ENCODE measurements at places on chromosomes 3 and 15. TPM values are rescaled to one million over a fixed set of nuclear protein-coding genes. Genes with fewer than 3 reads are reported as not detected.

DNA sequence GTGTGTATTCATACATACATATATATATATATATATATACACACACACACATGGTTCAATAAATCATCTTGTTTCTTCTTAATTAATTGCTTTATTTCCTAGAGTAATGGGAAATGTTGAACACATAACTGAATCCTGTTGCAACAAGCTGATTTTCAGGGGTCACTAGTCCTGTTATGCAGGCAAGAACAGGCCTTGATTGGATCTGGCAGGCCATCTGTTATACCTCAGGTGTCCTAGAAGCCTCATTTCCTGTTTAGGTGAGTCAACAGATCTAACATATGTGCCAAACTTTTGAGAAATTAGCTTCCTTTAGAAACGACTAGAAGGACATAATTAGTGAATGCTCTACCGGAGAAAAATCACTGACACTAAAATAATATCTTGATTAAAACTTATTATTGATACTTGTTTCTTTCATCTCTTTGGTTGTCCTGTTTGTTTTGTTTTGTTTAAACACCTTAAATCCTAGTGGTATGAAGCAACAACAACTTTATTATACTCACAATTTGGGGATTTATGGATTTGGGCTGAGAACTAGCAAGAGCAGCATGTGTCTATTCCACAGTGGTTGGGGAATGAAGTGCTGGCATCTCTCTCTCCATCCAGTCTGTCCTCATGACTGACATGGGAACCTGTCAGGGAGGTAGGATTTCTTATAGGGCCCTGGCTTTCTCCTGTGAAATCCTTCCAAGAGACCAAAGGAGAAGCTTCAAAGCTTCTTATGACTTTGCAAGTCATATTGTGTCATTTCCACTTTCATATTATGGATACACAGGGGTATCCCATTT is 552.6 kb downstream of the NSUN3 start:
- no peak overlapping the region for H3K4me3 ChIP-seq
- H3K27me3 ChIP-seq, result no peaks in the 10 kb centered on the region
- DNase-seq, result no peak
- H3K27ac ChIP-seq, result no peak overlapping the region
- H3K4me1 ChIP-seq, result no peaks in the 10 kb centered on the region
- no peaks in the 10 kb centered on the region for H3K36me3 ChIP-seq

Gene GRAMD1C
- total RNA-seq, result 1.8 TPM

GRCh38 chr15:92821491-92822116 is 78.5 kb upstream of the CHD2 start:
- no peak overlapping the region for H3K27ac ChIP-seq
- peaks cover 2% of the 10 kb centered on the region for H3K4me1 ChIP-seq
- DNase-seq, result no peak
- no peaks in the 10 kb centered on the region for H3K36me3 ChIP-seq
- no peak overlapping the region for H3K4me3 ChIP-seq

Gene BLM
- not detected for total RNA-seq

Gene NAALADL2
- 22.2 TPM for total RNA-seq

Gene UBE2E1
- total RNA-seq, result 74.7 TPM

DNA sequence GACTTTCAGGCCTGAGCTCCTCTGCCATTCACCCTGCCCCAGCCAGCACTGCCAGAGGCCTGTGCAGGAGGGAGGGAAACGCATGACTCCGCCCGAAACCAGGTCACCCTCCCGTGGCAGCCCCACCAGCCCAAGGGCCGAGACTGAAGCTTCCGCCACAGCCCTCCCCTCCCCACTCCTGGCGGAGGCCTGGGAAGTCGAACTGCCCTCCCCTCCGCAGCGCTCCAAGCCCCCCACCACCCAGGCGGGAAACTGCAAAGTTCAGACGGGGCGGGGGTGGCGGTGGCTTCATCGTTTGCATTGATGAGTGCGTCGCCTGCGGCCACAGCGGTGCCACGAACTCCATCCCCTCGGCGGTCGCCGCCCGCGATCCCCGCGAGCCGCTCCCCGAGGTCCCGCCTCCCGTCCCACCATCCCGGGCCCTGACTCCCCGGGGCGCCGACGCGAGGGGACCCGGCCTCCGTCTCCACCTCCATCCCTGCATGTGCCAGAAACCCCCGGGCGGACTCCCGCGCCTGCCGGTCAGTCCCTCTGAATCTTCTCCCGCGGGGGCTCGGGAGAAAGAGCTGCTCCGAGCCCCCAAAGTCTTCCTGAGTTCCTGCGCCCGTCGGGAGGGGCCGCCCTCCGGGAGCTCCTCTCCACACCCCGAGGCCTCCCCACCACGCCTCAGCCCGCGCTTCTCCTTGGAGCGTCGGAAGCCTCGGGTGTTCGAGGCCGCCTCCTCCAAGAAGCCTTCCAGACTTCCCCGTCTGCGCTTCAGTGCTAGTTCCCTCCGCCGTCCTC is 698 bp downstream of the MELTF start:
- peak; percentile 42 for DNase-seq
- no peaks in the 10 kb centered on the region for H3K27me3 ChIP-seq
- peaks cover 5% of the 10 kb centered on the region for H3K4me1 ChIP-seq
- H3K27ac ChIP-seq, result no peak overlapping the region

DNA sequence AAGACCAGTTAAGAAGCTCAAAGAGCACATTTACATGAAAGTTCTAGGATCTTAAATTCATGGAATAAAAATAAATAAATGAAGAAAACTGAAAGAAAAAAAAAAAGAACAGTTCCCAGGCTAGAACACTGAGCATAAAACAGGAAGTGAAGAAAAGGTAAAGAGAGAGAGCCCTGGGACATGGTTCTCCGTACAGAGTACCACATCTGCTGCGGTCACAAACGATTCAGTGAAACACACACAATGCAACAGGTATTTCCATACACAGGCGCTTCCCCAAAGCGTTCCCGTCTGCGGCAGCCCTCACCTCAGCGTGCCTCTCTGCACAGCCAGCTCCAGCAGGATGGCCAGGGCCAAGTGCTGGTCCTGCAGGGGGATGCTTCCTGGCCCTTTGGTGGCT is 49.4 kb downstream of the HERC2 start:
- H3K4me1 ChIP-seq, result peaks cover 1% of the 10 kb centered on the region
- H3K27ac ChIP-seq, result no peak overlapping the region
- no peak overlapping the region for H3K4me3 ChIP-seq
- H3K36me3 ChIP-seq, result no peaks in the 10 kb centered on the region
- no peaks in the 10 kb centered on the region for H3K27me3 ChIP-seq

Gene CD200
- 11.3 TPM for total RNA-seq

Gene STAB1
- total RNA-seq, result 34.5 TPM

- no peak for DNase-seq
- H3K4me3 ChIP-seq, result no peak overlapping the region
- no peaks in the 10 kb centered on the region for H3K27me3 ChIP-seq
- no peak overlapping the region for H3K27ac ChIP-seq
- no peaks in the 10 kb centered on the region for H3K36me3 ChIP-seq
Observed at GRCh38 chr3:73933585-73933984, 308.8 kb upstream of the PDZRN3 start.

DNA sequence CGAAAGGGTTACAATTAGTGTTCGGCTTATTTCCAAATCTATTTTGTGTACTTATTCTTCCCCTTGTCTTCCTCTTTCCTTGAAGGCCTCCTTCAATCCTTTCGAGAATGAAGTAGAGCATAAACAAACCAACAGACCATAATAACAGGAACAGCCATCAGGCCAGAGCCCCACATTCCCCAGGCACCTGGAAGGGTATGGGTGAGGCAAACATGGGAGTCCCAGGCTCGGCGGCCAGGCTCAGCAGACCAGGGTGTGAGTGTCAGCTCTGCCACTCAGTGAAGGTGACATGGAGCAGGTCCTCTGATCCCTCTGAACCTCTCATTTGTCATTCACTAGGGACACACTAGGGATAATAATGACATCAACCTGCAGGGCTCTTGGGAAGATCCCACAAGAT is 13.8 kb downstream of the ALS2CL start:
- no peak overlapping the region for H3K4me3 ChIP-seq
- H3K4me1 ChIP-seq, result no peaks in the 10 kb centered on the region
- no peaks in the 10 kb centered on the region for H3K36me3 ChIP-seq
- H3K27me3 ChIP-seq, result no peaks in the 10 kb centered on the region
- DNase-seq, result no peak

DNA sequence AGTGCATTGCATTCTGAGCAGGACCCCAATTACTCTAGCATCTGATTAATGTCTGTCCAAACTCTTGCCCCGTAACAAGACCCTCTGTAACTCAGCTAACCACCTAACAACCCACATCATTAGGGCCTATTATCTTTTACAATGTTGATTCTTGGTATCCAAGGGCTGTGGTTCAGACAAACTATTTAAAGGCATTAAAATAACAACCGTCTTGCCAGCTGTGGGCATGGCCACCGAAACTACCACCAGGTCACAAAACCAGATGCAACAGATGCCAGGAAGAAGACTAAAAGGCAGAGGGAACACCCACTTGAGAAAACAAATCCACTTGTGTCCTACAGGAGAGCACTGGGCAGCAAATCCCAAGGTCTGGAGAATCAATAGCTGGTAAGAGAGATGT is 262.9 kb downstream of the ERC2 start:
- H3K4me3 ChIP-seq, result no peak overlapping the region
- no peak overlapping the region for H3K27ac ChIP-seq
- no peaks in the 10 kb centered on the region for H3K4me1 ChIP-seq
- DNase-seq, result no peak

Gene PLA1A
- total RNA-seq, result 0.53 TPM

- H3K36me3 ChIP-seq, result no peaks in the 10 kb centered on the region
- H3K27ac ChIP-seq, result no peak overlapping the region
- no peak overlapping the region for H3K4me3 ChIP-seq
- no peak for DNase-seq
- no peaks in the 10 kb centered on the region for H3K27me3 ChIP-seq
- no peaks in the 10 kb centered on the region for H3K4me1 ChIP-seq
Observed at GRCh38 chr3:114609973-114610630, 316.3 kb downstream of the TIGIT start.

- no peaks in the 10 kb centered on the region for H3K36me3 ChIP-seq
- H3K4me1 ChIP-seq, result no peaks in the 10 kb centered on the region
- no peak overlapping the region for H3K4me3 ChIP-seq
- no peak overlapping the region for H3K27ac ChIP-seq
- H3K27me3 ChIP-seq, result no peaks in the 10 kb centered on the region
Observed at GRCh38 chr3:46245146-46245545, 2.9 kb downstream of the CCR3 start.

DNA sequence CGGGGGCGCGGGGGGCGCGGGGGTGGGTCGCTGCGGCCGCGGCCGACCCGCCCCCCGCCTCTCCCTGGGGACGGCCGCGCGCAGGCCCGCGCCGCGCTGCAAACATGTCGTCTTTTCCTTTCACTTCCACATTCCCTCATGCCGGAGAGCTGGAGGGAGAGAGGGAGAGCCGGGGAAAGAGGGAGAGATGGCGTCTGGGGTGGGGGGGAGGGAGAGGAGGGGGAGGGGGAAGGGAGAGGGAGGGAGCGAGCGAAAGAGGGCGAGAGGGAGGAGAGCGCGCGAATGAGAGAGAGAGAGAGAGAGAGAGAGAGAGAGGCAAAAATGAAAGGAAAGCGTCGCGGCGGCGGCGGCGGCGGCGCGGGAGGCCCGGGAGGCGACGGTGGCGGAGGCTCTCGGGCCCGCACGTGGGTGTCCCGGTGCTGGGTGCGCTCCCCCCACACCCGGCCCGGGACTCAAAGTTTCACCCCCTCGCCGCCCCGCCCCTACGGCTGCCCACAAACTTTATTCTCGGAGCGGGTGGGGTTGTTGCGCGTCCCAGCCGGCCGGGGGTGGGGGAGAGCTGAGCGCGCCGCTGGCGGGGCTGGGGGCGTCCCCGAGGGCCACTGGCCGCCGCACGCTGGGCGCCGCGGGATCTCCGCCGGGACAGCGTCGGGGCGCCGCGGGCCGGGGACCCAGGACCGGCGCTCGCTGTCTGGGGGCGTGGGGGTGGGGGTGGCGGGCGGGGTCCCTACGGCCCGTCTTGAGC is 731 bp downstream of the ZNF710 start:
- DNase-seq, result peak; percentile 78
- H3K4me3 ChIP-seq, result peak overlapping the region; percentile 87
- H3K27me3 ChIP-seq, result no peaks in the 10 kb centered on the region
- H3K27ac ChIP-seq, result peak overlapping the region; percentile 92

DNA sequence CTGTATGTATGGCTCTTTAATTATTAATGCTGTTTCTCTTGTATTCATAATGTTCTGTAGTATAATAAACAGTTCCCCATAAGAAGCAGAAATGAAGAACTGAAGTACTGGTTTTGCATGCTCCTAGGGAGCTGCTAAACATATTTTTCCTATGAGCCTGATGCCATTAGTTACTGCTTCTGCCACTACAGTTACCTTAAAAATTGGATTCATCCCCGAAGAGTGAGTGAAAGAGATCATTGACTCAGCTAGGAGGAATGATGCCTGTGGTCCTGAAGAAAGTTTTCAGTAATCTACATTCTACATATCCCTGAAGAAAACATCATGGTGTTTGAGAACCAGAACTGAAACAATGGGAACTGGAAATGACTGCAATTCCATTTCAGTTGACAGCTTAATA is 37.1 kb upstream of the ST3GAL6 start:
- no peak overlapping the region for H3K4me3 ChIP-seq
- H3K4me1 ChIP-seq, result no peaks in the 10 kb centered on the region
- H3K27me3 ChIP-seq, result no peaks in the 10 kb centered on the region
- no peak for DNase-seq
- H3K36me3 ChIP-seq, result no peaks in the 10 kb centered on the region

Gene CBLB
- total RNA-seq, result 30.6 TPM

- no peak overlapping the region for H3K27ac ChIP-seq
- H3K27me3 ChIP-seq, result no peaks in the 10 kb centered on the region
- no peak overlapping the region for H3K4me3 ChIP-seq
- no peak for DNase-seq
- no peaks in the 10 kb centered on the region for H3K36me3 ChIP-seq
- H3K4me1 ChIP-seq, result no peaks in the 10 kb centered on the region
Observed at GRCh38 chr3:108041253-108041652, 49.6 kb downstream of the CD47 start.

Gene CYP8B1
- total RNA-seq, result not detected

DNA sequence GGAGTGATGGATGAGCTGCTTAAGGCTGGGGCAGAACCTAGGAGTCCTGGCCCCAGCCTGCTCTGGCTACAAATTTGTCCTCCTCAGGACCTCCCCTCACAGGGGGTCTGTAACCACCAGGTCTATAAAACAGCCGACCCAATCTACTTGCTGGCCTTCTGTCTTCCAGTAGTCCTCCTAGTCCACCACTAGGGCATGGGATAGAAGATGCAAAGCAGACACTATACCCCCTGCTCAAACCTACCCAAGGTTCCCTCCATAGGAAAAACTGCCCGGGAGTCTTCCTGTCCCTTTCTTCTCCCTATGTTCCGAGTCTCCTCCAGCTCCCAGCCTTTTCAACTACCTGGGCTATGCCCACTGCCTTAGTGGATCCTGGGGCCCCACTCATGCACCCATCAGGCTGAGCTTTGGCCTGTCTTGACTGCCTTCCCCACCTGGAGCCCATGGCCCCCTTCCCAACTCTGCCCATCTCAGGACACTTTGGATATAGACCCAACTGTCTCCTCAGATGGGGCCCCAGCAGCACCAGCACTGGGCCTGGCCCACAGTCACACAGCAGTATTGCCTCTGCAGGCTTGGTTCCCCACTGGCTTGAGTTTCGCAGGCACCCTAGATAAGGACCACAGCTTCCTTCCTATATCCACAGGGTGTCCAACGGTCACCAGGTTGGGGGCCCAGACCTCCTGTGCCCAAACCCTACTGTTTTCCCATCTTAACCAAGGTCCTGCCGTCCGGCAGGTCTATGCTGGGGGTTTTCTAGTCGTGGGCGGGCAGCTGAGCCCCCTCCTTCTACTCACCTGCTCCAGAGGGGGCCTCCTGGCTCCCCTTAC is 1.1 kb downstream of the HYAL3 start:
- H3K36me3 ChIP-seq, result no peaks in the 10 kb centered on the region
- peak; percentile 51 for DNase-seq
- peaks cover 8% of the 10 kb centered on the region for H3K4me1 ChIP-seq
- peak overlapping the region; percentile 52 for H3K27ac ChIP-seq
- H3K27me3 ChIP-seq, result no peaks in the 10 kb centered on the region
